Activated naive CD8-positive, alpha-beta T cell treated with anti-CD3 and anti-CD28 coated beads, Interleukin-2, amount 10 ng/mL, durations not matched to agents 7 days and 5 days (primary cell): ENCODE measurements at places on chromosomes 3 and 15. TPM values are rescaled to one million over a fixed set of nuclear protein-coding genes. Genes with fewer than 3 reads are reported as not detected.

GRCh38 chr3:101009386-101009785, 16.2 kb upstream of the ABI3BP start:
- H3K27ac ChIP-seq: no peak overlapping the region
- no peaks in the 10 kb centered on the region for H3K27me3 ChIP-seq

- no peaks in the 10 kb centered on the region for H3K4me1 ChIP-seq
- H3K4me3 ChIP-seq: no peak overlapping the region
- DNase-seq: no peak
- peaks cover 13% of the 10 kb centered on the region for H3K27me3 ChIP-seq
These were observed 339.8 kb downstream of the THSD4 start for GRCh38 chr15:71455107-71455506.

- H3K27me3 ChIP-seq: peaks cover 2% of the 10 kb centered on the region
- no peaks in the 10 kb centered on the region for H3K36me3 ChIP-seq
- DNase-seq: no peak
- H3K27ac ChIP-seq: no peak overlapping the region
- no peak overlapping the region for H3K4me3 ChIP-seq
These were observed 45.7 kb upstream of the MYZAP start for GRCh38 chr15:57545995-57546394.

- H3K27me3 ChIP-seq: peaks cover 5% of the 10 kb centered on the region
- H3K36me3 ChIP-seq: peaks cover 5% of the 10 kb centered on the region
- H3K4me3 ChIP-seq: no peak overlapping the region
- no peak for DNase-seq
- peaks cover 38% of the 10 kb centered on the region for H3K4me1 ChIP-seq
- H3K27ac ChIP-seq: no peak overlapping the region
These were observed 5.4 kb downstream of the BAHD1 start for GRCh38 chr15:40446144-40446543.

Gene GPR62
- total RNA-seq: not detected
